ENCODE measurements at places on chromosomes 3 and 15.

GRCh38 chr15:43440721-43441281, 52.2 kb downstream of the TP53BP1 start:
- peak; percentile 33 for DNase-seq

- no peak for DNase-seq
Measured at GRCh38 chr15:85118581-85118980, 136.9 kb downstream of the PDE8A start.

- DNase-seq, result no peak
Measured at GRCh38 chr3:42901073-42901415, 4.9 kb upstream of the ZNF662 start.

DNA sequence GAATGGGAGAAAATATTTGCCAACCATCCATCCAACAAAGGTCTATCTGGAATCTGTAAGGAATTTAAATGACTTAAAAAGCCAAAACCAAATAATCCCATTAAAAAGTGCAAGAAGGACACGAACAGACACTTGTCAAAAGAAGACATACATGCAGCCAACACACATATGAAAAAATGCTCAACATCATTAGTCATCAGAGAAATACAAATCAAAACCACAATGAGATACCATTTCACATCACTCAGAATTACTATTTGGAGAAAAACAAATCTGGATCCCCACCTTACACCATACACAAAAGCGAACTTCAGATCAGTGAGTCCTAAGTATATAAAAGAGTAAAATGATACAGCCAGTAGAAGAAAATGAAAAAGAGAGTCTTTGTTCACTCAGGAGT, 58.6 kb upstream of the MNS1 start:
- DNase-seq, result no peak

GRCh38 chr3:186143250-186143649, 34.4 kb upstream of the ETV5 start:
- DNase-seq, result no peak

GRCh38 chr3:9260305-9260704, 10.9 kb upstream of the SRGAP3 start:
- no peak for DNase-seq

DNA sequence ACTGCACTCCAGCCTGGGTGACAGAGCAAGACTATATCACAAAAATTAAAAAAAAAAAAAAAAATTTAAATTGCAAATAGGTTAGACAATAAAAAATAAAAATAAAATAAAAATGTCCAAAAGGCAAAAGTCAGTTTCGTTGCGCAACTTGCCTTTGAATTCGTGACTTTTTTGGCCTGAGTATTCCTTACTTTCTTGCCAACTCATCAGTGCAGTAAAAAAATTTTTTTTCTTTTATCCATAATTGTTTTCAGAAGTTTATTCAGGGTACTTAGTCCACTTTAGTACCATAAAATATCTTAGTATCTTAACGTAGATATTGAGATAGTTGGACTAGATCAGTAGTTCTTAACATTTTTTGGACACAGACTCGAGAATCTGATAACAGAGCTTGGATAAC, 22.4 kb upstream of the CILP start:
- DNase-seq, result no peak

DNA sequence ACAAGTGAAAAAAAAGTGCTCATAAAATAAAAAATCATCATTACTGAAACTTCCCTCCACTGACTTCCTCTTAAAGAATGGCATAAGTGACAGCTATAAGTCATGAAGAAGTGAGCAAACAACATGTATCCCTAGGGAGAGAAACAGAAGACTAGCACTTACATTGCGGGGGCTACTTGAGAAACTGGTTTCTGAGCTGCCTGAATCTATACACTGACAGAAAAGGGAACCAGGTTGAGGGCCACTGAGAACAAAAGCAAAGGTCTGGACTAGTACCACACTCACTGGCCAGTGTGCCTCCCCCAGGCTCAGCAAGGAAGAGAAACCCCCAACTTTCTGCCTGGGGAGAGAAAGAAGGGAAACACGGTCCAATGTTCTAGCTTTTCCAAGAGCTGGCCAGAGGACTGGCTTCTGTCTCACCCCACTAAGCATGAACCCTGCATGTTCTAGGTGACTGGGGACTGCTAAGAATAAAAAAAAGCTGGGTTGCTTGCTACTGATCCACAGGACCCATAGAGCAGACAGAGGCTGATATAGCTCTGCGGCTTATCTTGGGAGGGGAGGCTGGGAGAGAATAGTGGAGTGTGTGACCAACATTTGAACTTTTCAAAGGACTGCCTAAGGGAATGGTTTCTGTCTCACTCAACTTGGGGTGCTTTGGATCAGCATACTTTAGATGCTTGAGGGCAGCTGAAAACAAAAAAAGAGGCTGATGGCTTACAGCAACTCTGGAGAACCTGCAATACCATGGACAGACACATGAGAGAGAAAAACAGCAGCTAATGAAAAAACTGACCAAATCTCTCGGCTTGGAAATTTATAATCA, 8.1 kb downstream of the RAD18 start:
- DNase-seq, result no peak

DNA sequence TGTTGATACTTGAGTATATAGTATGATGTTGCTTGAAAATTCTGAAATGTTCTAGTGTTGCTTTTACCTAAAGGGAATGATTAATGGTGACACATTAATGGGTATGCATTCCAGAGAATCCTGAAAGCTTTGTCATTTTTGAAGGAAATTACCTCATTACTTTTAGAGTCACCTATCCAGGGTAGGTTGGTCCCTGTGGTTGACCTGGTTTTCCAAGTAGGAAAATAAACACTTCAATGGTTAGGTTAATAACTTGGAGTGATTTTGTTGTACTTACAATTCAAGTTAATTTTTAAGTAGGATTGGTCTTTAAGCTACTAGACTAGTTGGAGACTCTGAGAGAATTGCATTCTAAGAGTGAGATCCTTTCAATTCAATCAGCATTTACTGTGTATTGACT, 31.0 kb downstream of the MITF start:
- no peak for DNase-seq

DNA sequence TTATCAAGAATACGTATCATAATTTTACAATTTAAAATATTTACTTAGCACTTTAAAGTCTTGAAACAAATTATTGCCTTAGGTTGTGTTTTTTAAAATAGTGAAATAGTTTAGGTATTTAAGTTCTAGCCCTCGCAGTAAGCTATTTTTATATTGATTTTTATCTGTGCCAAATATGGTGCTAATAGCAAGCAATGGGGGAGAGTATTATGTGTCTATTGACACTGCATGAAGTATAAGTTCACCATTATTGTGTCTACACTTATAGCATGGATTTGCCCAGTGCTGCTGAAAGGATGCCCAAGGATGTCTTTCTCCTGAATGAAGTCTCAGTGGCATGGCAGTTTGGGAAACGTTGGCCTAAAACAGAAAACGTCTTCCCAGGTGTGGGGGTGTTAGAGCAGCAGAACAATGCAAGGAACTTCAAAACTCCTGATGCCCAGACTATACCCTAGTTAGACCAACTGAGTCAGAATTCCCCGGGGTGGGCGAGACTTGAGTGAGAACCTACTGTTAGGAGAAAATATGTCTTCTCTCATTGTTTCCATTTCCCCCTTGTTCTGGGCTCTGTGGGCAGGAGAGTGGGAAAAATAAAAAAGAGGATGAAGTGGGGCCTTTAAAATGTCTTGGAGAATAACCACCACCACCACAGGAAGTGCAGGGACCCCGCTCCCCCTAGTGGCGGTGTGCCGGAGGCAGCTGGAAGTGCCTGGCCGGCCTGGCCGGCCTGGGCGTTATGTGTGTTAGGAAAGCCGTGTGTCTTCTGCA, 104.2 kb upstream of the SLC7A14 start:
- peak; percentile 10 for DNase-seq

DNA sequence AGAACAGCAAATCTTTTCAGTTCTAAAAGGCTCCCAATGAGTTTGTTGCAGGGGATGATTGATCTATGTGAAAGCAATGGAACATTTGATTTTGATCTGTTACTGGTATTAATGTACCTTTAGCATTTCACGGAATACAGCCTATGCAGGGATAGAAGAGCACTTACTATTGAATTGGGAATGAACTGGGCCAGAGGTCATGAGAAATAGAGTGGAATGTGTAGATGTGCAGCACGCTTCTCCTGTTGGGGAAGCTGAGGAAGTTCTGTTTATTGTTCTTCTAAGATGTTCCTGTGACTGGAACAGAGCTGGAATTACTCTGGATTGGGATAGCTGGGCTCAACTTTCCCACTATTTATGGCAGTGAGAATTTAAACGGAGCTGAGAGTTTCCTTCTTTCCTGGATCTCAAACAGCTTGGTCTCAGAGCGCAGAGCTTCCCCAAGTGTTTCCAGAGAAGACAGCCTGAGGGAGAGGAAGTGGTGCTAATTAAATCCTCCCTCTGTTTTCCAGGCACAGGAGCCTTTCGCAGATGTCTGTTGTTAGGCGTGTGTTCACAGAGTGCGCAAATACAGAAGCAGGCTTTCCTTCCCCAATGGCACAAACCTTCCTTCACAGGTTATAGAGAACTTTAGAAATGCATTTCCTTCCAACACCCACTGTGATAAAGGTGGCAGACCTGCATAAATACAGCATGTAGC, 32.5 kb downstream of the TPRG1 start:
- no peak for DNase-seq

DNA sequence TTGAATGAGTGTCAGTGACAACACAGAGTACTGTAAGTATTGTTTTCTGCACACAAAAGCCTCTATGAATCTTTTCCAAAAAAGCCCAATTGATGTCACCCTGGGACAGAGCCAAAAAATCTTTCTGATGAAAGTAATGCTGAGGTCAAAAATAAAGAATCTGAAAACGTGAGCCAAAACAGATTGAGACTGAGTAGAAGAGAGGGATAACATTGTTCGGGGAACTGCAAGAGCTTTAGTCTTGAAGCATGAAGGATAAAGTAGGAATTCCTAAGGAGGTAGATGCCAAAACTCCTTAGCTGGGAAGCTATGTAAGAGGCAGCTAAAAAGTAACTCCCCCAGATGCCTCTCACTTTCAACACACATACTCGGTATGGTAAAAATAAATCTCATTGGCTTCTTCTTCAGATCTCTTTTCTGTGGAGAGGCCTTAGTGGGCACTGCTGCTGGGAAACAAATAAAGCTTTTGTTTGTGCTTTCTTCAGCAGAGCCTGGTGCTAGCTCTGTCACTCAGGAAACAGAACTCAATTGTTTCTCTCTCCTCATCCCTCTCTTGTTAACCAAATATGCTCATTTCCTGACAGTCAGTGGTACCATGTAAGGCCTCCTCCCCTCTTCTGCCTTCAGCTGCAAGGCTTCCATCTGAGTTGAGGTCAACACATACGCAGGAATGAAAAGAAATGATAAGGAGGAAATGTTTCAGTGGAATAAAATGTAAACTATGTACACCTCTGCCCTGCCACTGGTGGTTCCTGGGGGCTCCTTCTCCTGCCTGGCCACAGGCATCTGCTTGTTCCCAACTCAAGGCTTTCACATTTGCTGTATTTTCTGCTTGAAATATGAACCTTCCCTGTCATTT, 58.1 kb downstream of the CD200 start:
- no peak for DNase-seq

- no peak for DNase-seq
Measured at GRCh38 chr3:72177075-72178050, 392.4 kb upstream of the PROK2 start.

DNA sequence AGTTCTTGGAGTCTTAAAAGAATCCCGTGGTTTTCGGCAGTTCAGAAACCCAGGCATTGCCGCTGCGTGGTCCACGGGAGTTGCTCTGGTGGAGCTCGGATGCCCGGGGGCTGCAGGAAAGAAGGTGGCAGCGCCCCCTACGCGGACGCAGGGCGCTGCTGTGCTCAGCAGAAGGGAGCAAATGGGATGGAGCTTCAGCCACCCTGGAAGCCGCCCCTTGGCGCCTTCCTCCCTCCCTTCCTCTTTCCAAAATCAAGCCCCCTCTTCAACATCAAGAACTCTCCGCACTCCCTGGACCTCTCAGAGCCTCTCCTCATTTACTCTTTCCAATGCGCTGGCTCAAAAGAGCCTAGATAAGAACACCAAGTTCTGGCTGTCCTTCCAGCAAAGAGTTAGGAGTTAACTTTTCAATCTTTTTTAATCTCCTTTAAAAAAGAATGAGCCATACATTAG, 880 bp upstream of the CHRNA7 start:
- no peak for DNase-seq

DNA sequence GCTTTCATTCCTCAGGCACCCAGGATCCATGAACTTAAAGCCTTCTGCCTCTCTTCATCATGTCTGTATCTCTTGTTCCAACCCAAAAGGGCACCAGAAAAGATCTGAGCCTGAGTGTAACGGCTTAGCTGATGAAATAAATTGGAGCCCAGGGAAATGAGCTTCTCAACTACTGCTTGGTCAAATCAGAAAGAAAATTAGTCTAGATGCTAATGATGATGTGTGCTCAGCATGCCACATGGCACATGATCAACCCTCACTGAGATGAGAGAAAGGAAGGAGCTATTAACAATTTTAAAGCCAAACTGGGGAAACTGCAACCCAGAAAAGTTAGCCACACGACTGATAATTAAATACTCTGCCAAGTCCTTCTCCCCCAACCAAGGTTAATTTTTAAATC, 325.7 kb downstream of the CNTN3 start:
- no peak for DNase-seq

- DNase-seq, result no peak
Measured at GRCh38 chr3:58474967-58475578, 16.8 kb upstream of the KCTD6 start.

DNA sequence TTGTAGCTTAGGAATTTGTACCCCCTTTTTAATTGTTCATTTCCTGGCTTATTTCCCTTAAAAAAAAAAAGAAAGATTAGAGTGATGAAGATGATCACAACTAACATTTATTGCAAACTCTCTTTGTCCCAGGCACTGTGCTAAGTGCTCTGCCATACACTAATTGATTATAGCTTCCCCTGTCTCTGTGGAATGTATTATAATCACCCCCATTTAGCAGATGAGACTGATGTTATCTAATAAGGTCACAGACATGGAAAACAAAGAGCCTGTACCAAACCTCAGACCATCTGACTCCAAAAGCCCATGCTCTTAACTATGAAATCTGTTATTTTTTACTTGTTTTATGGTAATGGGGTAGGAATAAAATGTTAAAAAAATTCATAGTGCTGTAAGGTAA, 53.1 kb downstream of the TRAK1 start:
- DNase-seq, result no peak

GRCh38 chr3:65168547-65168946, 480.7 kb upstream of the ADAMTS9 start:
- no peak for DNase-seq

- DNase-seq, result no peak
Measured at GRCh38 chr3:114714957-114715460, 421.2 kb downstream of the TIGIT start.

GRCh38 chr15:75677465-75678323, 30.0 kb downstream of the SNX33 start:
- no peak for DNase-seq

DNA sequence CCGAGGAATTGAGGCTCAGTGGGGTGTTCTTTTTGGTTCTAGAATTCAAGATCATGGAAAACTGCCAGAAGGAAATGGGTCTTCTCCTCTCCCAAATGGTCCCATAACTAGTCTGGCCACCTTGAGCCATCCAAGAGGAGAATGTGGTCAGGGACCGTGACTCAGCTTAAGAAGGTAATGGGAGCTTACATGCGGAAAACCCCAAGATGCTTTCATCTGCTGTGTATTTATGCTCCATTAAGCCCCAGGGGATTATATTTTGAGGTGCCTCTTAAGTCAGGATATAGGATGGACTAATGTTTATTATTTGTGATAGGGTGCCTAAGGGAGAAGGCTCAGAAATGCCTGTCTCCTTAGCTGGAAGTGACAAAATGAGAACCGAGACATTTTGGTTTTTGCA, 39.2 kb upstream of the DLG1 start:
- no peak for DNase-seq

Data from stimulated activated CD4-positive, alpha-beta T cell treated with anti-CD3 and anti-CD28 coated beads, TNF-alpha, amount 100 ng/mL, for 48 hours (primary cell).